Cardiac fibroblast (primary cell): ENCODE measurements at places on chromosomes 16 and 17.

DNA sequence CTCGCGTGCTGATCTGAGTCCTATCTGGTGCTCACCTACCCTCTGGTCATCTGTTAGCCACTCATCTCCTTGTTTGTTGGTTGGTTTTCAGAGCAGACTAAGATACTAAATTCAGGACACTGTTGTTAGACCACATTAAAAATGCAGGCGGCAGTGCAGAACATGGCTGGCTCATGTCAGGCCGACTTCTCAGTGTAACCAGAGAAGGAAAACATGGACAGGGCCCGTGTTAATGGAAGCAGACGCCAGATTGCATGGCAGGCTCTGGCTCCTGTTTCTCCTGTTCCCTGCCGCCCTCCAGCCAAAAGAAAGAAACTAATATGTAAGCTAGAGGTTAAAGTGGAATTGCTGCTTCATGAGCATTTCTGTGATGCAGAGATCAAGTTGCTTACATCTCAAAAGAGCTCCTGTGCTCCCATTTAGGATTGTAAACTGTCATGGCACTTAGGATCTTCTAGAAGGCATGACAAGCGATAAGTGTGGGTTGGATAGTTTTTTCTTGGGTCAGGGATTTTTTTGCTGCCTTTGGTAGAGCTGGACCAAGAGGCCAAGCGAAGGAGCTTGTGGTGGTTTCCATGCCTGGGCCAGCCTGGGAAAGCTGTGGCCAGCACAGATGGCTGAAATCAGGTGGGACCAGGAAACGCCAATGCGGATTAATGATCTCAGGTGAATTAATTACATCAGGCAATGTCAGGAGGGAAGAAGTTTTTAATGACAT is 56.1 kb downstream of the YPEL2 start:
- DNase-seq: no peak

DNA sequence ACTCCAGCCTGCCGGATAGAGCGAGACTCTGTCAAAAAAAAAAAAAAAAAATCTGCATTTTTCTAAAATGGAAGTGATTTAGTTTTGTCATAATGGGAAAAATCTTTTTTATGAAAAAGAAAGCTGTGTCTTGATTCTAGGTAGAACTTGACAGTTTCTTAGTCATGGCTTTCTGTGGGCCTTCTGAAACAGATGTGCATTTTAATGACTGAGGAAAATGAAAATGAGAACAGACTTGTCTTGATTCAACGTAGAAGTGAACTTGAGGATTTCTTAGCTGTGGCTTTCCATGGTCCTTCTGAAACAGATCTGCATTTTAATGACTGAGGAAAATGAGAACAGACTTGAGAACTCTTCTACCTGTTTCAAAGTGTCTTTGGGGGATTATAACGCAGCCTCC is 171.7 kb downstream of the VPS53 start:
- no peak for DNase-seq

DNA sequence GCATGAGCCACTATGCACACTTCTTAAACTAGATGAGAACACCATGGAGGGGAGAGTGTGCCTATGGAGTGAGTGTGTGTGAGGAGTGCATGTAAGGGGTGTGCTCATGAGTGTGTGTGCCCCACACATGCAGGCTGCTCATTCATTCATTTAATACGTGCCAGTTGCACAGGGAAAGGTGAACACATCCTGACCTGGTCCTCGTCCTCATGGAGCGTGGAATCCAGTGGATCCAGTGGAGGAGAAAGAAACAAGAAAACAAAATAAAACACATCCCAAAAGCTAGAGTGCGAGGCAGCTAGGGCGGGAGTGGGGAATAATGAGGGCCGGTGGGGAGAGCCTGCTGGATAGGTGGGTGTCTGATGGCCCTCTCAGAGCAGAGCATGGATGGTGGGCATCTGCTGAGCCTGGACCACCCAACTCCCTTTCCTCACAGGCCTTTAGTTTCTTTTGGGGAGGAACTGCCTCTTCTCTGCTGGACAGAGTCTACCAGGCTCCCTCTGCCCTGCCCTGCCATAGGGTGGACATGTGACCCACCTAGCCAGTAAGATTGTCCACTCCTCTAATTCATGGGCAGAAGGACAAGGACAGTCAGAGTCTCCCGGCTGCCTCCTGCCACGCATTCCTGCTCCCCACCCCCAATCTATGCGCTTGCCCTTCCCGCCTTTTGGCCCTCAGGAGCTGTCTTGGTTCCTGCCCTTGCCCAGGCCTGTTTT is 204.3 kb downstream of the RAB11FIP4 start:
- DNase-seq: no peak

GRCh38 chr17:64940055-64940454 is 20.8 kb upstream of the LRRC37A3 start:
- no peak for DNase-seq

GRCh38 chr17:28317966-28318758 is 838 bp upstream of the TMEM97 start:
- no peak for DNase-seq

GRCh38 chr17:62703261-62703775 is 75.8 kb downstream of the MRC2 start:
- no peak for DNase-seq

- DNase-seq: peak; percentile 67
These were observed 916 bp downstream of the PAGR1 start for GRCh38 chr16:29816694-29817441.
